ENCODE measurements at places on chromosomes 13 and 19.

GRCh38 chr19:4584670-4585460 lies 25.4 kb upstream of the SEMA6B start:
- no peak for DNase-seq

DNA sequence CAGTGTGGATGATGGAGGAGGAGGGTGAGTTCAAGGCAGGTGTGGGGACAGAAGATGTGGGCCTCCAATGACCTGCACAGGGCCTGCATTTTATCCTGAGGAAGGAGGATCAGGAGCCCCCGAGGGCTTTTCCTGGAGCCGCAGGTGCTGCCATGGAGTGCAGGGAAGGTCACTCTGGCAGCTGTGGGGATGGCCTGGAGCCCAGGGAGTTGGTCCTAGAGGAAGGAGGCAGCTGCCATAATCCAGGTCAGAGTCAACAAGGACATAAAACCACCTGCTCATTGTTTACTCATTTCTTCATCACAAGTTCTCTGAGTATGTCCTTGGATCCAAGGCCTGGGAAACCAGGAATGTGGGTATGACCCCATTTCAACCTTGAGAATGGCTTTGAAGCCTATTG lies 87.2 kb downstream of the SCGB2B2 start:
- no peak for DNase-seq

DNA sequence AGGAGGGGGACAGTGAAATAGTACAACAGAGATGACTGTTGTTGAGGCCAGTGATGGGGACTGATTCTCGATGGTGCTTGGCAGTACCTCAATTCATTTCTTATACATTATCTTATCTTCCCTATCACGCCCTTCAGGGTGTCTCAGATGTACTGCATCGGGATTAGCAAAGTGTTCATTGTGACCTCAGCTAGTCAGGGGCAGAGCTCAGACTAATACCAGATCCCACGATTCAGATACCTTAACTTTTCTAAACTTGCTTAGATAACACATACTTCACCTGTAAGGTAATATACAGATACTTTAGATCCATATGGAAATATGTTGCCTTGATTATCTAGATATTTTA lies 720.6 kb downstream of the EFNB2 start:
- no peak for DNase-seq

DNA sequence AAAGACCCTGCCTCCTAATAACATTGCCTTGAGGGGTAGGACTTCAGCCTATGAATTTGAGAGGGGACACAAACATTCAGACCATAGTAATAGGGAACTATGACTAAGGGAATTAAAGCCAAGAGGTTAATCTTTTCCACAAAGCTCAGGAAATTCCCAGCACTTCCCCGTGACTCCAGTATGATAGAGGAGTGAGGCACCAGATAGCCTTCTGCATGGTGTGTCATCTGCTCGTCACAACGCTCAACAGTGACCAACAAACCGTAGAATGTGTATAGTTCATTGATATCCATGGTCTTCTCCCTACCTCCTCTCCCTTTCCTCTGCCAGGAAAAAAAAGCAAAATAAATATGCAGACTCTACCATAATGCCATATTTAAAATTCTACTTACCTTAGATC lies 64.4 kb downstream of the B3GLCT start:
- no peak for DNase-seq
